IPS-NIHi11 (cell line): ENCODE measurements at places on chromosomes 2 and 18.

- DNase-seq = no peak
Measured at GRCh38 chr18:31783059-31783458, 22.4 kb upstream of the SLC25A52 start.

GRCh38 chr2:102191501-102191900 lies 4.7 kb downstream of the IL1RL2 start:
- no peak for DNase-seq

DNA sequence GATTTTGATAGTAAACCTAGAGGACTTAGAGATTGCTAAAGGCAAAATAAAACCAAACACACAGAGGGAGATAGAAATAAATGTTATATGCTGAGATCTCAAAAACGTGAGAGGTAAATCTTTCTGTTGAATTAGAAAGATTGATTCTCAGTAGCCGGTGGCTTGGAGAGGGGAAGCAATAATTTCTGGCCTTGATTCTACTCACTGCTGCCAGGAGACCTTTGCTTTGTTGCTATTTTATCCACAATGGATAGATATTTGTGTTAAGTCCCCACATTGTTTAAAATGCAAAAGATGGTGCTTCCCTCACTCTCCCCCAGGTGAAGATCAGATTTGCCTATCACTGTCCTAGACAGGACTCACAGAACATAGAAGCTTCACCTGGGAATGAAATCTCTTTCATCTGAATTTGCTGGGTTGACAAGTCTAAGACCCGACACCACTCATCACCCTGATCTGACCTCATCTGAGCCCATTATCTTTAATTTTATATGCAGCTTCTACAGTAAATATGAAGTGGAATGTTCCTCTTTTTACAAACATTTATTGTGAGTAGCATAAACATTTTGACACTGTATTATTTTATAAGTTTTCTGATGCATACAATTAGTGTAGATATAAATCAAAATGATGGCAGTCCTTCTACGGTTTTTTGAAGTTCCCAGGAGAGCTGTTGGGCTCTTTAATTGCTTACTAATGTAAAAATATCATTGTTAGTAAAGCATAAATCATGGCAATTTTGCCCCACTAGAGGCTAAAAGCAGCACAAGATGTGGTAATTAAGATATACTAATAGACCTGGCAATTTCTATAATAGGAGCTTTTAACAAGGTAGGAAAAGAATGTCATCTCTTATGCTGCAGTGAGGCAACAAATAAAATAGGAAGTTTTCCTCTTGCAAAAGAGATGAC lies 149.7 kb downstream of the DCC start:
- no peak for DNase-seq

GRCh38 chr2:85780316-85781012 lies 26.7 kb downstream of the ATOH8 start:
- DNase-seq = no peak
